ENCODE measurements at places on chromosomes 1 and 21.

DNA sequence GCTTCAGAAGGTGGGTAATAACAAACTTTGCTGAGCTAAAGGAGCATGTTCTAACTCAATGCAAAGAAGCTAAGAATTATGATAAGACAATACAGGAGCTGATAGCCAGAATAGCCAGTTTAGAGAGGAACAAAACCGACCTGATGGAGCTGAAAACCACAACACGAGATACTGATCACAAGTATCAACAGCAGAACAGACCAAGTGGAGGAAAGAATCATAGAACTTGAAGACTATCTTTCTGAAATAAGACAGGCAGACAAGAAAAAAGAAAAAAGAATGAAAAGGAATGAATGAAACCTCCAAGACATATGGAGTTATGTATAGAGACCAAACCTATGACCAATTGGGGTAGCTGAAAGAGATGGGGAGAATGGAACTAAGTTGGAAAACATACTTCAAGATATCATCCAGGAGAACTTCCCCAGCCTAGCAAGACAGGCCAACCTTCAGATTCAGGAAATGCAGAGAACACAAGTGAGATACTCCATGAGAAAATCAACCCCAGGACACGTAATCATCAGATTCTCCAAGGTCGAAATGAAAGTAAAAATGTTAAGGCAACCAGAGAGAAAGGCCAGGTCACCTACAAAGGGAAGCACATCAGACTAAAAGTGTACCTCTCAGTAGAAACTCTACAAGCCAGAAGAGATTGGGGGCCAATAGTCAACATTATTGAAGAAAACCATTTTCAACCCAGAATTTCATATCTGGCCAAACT is 20.5 kb downstream of the CD84 start:
- no peak for DNase-seq

DNA sequence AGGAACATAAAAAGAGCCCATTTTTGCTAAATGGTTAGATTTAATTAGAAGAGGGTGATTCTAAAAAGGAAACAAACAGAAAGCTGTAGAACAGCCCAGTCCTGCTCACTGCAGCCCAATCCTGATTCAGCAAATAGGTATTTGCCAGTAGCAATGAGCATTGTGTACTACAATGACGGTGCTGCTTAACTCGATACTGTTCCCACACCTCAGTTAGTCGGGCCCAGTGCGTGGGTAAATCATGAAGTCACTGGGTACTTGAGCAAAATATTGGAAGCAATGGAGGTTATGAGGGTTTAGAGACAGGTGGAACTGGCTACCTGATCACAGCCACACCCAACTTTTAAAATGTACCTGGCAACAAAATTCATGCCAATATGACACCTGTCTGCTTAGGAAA is 101.5 kb upstream of the ADGRL2 start:
- DNase-seq: no peak

DNA sequence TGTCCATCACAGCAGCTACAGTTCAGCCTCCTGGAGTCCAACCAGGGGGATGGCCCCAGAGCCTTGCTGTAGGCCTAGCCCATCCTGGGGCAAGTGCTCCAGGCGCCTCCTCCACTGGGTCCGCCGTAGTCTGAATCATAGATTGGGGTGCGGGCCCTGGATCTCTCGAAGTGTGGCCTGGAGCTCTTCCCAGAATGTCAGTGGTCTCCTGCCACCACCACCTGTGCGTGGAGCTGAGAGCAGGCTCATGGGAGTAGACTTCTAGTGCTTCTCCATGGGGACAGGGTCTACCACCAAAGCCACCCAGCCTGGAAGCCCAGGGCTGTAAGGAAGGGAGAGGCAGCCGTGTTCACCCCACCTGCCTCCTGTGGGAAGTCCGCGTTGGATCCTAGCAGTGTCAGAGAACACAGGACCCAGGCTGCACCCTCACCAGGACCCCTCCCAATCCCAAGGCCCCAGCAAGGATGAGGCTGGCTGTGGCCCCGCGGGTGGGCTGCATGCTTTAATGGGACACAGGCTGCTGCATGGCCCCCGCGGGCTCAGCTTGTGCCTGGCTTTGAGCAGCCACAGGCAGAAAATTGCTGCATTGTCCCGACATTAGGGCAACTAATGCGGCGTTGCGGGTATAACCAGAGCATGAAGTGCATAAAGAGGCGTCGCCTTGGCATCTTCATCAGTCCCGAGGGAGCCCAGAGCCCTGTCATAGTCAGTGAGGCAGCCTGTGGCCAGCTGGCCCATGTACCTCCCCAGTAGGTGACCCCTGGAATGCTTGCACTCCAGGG is 735 bp upstream of the HES3 start:
- DNase-seq: no peak

DNA sequence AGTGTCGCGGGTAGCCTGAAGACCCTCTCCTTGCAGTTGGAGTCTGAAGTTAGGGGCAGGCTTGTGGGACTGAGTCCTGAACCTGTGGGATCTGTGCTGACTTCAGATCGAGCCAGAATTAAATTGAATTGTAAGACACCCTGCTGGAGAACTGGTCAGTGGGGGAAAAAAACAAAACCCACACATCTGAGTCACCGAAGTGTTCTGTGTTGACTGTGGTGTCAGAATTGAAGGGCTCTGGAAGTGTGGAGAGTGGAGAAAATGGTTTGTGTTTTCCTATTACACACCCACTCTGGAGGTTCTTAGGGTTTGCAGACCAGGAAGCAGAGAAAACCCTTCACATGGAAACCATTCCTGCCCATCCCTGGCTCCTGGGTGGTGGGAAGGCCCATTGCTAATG is 209.5 kb upstream of the GALNT2 start:
- DNase-seq: no peak

GRCh38 chr1:150559656-150560010 is 10.4 kb downstream of the ADAMTSL4 start:
- DNase-seq: no peak

DNA sequence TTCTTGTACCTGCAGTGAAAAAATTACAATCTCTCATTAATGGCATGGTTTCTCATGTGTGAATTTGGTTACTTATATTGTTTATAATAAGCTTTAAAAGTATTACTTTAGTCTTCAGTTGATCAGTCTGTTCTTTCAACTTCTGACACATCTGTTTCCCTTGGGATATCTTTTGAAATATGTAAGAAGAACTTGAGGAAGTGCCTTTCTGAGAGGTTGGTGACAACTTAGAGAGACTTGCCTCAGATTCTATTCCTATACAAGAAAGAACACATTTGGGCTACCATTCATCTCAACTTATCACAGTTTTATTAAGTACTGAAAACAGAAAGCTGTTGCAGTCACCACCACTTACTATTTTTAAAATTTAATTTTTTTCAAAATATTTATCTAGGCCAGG is 8.1 kb downstream of the AKNAD1 start:
- DNase-seq: no peak

Measured in brain pericyte (primary cell).